ENCODE measurements at places on chromosomes 5 and 9.
A peak's percentile ranks its signal among the peaks of the same experiment; 100 is the strongest.

- peak; percentile 64 for DNase-seq
Observed at GRCh38 chr5:132099076-132099748, 25.6 kb downstream of the CSF2 start.

DNA sequence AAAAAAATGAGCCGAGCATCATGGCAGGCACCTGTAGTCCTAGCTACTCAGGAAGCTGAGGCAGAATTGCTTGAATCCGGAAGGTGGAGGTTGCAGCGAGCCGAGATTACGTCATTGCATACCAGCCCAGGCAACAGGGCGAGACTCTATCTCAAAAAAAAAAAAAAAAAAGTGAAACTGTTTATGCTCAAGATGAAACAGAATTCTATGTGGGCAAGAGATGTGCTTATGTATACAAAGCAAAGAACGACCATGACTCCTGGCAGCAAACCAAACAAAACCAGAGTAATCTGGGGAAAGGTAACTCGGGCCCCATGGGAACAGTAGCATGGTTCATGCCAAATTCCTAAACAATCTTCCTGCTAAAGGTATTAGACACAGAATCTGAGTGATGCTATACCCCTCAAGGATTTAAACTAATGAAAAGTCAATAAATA lies 32.6 kb upstream of the PLAC8L1 start:
- DNase-seq: peak; percentile 2

DNA sequence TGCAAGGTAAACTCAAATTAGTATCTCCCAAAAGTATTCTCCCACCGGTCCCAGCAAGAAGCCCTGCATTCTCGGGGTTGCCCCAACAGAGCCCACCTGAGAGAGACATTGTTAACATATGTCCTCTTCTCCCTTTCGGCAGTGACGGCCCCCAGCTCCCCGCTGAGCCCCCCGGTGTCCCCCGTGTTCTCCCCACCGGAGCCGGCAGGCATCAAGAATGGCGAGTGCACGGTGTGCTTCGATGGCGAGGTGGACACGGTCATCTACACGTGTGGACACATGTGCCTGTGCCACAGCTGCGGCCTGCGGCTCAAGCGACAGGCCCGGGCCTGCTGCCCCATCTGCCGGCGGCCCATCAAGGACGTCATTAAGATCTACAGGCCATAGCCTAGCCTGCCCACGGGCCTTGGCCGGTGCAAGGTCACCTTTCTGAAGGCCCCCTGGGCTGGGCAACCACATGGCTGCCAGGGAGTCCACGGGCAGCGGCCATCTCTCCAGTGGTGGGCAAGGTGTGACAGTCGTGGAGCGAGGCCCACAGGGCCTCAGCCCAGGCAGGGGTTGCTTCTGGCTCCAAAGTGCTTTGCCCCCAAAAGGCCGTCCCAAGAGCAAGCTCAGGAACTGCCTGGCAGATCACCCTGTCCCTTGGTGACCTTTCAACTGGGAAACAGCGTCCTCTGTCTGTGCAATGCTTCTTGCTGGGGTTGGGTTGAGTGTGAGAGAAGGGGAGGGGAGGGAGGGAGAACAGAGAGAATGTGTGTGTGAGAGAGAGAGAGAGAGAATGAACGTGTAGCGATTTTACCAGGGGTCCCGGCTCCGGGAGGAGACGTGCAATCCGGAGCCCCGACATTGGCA lies 45.7 kb downstream of the NEURL1B start:
- DNase-seq: no peak

- DNase-seq: no peak
Observed at GRCh38 chr5:2742921-2743679, 8.4 kb downstream of the IRX2 start.

Data from CD4-positive, alpha-beta T cell treated with Interleukin-21 for 1 hour (primary cell).